ENCODE measurements at places on chromosomes 1 and 21.

- DNase-seq, result no peak
Observed at GRCh38 chr1:117537291-117537920, 68.4 kb upstream of the TENT5C start.

- no peak for DNase-seq
Observed at GRCh38 chr1:153789478-153790034, 14.3 kb downstream of the SLC27A3 start.

GRCh38 chr1:229537894-229538293 is 20.6 kb downstream of the ABCB10 start:
- DNase-seq, result no peak

GRCh38 chr1:1906185-1907097 is 8.6 kb upstream of the CALML6 start:
- peak; percentile 24 for DNase-seq

GRCh38 chr1:183632114-183632513 is 3.5 kb downstream of the ARPC5 start:
- no peak for DNase-seq

DNA sequence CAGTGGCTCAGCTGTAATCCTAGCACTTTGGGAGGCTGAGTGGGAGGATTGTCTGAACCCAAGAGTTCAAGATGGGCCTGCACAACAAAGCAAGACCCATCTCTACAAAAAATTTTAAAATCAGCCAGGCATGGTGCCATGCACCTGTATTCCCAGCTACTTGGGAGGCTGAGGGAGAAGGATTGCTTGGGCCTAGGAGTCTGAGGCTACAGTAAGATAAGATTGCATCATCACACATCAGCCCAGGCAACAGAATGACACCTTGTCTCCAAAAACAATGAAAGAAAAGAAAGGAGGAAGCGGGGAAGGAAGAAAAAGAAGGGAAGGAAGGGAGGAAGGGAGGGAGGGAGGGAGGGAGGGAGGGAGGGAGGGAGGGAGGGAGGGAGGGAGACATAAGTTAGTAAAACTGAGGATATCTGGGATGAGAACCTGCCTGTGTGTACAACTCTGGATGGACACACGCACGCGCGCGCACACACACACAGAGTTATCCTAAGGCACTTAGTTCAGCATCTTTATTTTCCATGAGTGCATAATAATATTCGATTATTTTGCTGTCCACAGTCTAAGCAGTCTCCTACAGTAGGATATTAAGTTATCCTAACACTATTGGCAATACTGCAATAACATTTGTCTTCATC is 92.9 kb upstream of the LBR start:
- DNase-seq, result no peak

DNA sequence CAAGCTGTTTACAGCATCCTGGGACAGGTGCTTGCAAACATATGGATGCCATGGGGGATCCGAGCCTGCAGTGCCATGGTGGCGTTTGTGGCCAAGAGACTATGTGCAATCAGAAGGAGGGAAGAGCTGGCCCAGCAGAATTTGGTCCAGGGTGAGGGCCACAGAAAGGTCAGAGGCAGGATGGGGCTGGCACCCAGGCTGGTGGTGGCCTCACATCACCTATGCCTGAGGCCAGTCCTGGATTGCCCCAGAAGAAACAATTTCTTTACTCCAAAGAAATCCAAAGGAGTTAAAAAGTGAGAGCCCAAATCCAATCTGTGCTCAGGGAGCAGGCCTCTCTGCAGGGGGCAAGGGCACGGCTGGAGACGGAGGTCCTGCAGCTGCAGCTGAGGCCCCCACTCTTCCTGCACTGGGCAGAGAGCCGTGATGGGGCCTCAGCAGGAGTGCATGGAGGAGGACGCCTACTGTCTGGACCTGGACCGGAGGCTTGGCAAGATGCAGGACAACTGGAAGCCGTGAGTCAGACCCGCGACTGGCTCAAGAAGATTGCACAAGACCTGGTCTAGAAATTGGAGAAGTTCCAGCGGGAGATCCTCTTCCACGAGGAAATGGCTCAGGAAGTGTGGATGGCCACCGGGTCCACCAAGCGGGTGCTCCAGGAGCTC is 163.5 kb downstream of the RYR2 start:
- no peak for DNase-seq

DNA sequence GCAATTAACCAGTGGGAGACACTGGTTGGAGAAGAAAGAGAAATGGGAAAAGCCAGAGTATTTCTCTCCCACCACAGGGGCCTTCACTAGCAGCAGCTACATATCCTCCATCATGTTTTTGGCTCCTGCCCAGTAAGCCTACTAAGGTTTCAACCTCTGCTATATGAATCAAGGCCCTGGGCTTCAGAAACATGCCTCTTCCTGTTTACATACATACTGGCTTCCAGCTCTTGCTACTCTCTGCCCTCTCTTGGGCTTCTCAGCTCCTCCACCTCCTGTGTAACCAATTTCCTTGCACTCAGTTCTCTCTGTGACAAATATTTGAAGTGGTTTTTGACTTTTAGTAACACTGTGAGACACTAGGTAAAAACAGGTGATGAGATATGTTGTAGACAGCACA is 80.8 kb downstream of the LRRC7 start:
- DNase-seq, result no peak

- no peak for DNase-seq
Observed at GRCh38 chr1:53766831-53767405, 28.0 kb upstream of the GLIS1 start.

- DNase-seq, result no peak
Observed at GRCh38 chr1:90621986-90622385, 95.1 kb downstream of the BARHL2 start.

- DNase-seq, result no peak
Observed at GRCh38 chr1:174942547-174943255, 57.0 kb upstream of the CACYBP start.
